ENCODE measurements at places on chromosomes 6 and 20.

DNA sequence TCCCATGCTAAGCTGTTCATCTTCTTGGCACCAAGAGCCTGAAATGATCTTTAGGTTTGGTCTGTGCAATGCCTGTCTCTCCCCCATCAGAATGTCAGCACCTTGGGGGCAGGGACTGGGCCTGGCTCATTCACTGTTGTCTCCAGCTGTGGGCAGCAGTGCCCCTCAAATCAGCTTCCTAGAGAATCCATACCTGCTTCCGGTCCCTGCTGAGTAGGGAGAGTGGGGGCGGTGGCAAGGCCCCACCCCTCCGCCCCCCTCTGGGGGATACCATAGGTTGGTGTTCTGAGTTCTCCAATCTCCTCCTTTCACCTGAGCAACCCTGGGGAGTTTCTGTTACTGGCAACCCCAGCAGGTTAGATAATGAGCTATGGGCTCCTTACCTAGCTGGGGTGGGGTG lies 19.2 kb upstream of the SPDEF start:
- DNase-seq: no peak

GRCh38 chr6:80522576-80522975 lies 416.1 kb downstream of the BCKDHB start:
- no peak for DNase-seq

DNA sequence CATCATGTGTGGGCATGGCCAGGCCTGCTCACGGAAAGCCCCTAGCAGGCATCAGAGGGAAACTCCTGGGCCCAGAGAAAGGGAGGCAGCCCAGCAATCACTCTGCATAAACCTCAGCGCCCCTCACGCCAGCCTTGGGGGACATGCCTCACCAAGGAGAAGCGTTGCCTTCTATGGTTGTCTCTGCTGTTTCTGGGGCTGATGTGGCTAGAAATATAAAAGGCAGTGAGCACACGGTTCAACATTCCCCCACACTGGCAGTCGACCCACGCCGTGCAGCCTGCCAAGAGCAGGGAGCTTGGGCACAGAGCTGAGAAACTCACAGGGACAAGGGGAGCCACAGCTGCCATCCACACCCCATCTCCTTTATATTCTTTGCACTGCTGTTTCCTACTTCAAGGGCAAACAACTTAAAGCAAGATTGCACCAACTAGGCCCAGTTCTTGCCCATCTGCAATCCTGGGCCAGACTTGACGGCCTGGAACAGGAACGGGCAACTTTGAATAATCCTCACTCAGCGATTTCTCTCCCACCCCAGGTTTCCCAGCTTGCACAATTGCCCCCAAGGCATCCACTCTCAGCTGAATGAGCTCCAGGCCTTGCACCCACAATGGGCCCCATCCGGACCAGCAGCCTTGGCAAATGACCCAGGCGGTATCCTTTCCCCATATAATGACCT lies 35.5 kb upstream of the FOXC1 start:
- DNase-seq: no peak

DNA sequence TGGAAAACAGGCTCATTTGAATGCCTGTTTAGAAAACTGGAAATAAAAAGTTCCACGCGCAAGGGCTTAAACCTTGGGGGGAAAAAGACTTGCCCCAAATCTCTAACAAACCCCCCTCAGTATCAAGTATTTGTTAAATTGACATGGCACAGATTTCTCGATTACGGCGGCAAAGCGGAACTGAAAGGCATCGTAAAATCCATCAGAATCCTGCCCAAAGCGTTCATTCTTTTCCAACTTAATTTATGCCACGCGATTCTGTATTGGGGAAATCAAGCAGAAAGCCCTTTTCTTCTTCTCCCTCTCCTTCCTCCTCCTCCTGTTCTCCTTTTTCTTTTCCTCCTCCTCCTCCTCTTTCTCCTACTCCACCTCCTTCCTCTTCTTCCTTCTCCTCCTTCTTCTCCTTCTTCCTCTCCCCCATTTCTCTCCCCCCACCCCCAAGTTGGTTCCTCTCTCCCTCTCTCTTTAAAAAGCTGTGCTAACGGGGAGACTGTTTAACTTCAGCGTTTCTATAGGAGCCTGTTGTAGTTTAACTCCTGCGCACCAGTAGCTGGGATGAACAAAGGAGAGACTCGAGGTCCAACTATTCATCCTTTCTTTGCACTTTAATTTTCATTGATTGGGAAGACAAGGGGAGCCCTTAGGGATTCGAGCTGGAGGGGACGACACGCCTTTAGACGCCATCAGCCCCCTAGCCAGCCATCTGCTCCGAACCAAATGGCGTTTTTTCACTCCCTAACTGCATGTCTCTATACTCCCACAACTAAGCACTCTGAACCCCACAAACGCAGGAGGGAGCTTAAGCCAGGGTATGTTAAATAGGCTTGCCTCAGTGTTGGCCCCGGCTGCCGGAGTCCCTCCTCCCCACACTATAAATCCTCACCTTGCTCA lies 2.7 kb upstream of the DLL1 start:
- no peak for DNase-seq

- no peak for DNase-seq
These were observed 133.0 kb upstream of the TAB2 start for GRCh38 chr6:149184523-149184922.

GRCh38 chr6:26524722-26525370 lies 13.3 kb upstream of the HMGN4 start:
- no peak for DNase-seq

DNA sequence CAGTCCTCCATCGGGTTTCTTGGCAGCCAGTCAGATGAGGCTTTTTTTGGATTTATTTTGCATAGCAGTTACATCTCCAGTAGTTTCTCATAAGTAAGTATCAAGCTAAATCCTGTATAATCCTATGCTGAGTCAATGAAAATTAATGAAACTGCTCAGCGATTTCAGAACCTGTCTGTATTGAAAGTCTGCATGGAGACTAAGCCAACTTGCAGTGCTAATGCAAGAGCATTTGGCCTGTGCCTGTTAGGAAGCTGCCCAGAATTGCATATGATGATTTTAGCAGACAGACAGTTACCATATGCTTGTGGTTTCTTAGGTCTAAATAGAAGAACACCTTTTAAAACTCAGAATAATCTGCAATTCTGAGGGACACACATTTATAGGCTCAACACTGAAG lies 25.2 kb upstream of the LRRN4 start:
- DNase-seq: no peak

- DNase-seq: no peak
These were observed 898.8 kb downstream of the KIF16B start for GRCh38 chr20:15674253-15675060.

DNA sequence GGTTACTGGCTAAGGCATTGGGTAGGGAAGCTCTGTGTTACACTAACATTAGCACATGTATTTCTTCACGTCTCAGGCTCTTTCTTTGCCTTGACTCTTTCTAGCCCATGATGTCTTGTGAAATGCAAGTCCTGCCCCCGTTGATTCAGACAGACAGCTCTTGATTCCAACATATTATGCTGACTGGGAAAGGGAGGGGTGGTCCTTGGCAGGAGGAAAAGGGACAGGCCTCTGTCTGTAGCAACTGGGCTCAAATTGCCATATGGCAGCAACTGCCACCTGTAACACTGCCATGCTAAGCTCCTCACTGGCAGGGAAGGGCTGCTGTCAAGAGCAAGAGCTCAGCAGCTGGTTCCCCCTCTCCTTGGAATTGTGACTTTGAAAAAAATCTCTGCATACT lies 5.7 kb upstream of the KCNK15 start:
- DNase-seq: no peak

GRCh38 chr6:89339565-89339964 lies 13.0 kb downstream of the UBE2J1 start:
- DNase-seq: no peak

GRCh38 chr6:154356690-154357089 lies at the start of gene IPCEF1:
Gene IPCEF1, minus strand, starts transcription at chr6:154356803. Its CDS starts 90,856 bp downstream, at chr6:154265947.
- no peak for DNase-seq

DNA sequence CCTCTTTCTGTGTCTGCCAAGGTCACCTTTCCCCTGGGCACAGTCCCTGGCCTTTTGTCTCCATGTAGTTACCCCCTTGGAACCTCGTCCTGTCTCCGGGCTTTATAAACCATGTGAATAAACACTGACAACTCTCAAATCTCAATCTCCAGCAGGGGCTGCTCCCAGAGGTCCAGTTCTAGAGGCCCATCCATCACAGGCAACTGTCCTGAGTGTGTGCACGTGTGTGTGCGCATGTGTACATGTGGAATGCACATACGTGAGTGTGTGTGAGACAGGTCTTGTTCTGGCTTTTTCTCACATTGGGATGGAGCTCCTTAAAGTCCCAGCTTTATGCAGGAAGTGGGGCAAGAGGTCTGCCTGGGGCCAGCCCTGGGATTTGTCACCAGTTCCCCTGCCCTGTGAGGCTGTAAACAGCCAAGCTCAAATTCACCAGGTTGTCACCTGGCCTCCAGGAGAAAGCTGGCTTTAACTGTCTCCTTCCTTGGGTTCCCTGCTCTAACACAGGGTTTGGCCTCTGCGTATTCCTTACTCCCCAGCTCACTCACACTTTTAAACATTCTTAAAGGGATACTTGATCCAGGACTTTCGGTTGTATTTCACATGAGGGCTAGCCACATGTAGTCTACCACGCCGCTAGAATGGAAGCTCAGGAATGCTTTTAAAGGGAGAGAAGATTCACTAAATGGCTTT lies 42.7 kb downstream of the RAMACL start:
- DNase-seq: no peak

GRCh38 chr6:110755411-110755834 lies 59.8 kb downstream of the CDK19 start:
- no peak for DNase-seq

DNA sequence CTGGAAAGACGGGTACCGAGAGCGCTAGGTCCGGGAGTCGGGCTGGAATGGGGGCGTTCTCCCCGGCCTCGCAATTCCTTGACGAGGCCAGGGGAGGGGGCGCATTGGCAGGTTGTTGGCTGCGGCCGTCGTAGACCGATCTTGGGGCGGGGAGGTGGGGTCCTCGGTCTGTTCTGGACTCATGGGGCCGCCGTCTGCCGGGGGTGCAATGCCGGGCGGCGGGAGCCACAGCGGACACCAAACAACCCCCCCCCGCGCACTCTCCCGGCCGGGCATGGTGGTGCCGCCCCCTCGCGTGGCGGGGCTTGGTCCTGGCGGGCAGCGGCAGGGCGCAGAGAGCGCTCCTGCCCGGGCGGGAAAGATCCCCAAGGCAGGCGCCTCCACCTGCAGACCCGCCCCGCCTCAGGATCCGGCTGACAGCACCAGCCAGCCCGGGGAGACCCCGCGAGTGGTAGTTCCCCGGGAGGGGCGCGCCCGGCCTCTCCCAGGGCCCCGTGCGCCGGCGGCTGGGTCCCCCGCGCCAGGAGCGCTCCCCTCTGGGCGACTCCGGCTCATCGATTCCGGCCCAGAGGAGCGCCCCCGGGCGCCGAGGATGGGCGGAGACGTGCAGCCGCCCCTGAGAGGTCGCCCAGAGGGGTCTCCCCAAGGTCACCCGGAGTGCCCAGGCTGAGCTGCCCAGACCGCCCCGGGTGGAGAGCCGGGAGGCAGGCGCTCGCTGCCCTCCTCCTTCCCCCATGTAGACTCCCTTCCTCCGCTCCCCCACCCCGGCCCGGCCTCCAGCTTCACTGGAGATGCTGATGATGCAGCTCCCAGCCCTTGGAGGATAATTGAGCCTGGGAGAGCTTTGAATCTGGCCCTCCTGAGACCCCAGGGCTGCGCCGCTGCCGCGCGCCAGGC lies 709 bp downstream of the PPP1R16B start:
- DNase-seq: no peak

- no peak for DNase-seq
These were observed 802.1 kb upstream of the FLRT3 start for GRCh38 chr20:15139522-15139921.

GRCh38 chr6:15449011-15449410 lies 203.1 kb downstream of the JARID2 start:
- no peak for DNase-seq

- no peak for DNase-seq
These were observed 277.4 kb upstream of the CNR1 start for GRCh38 chr6:88443554-88443953.

DNA sequence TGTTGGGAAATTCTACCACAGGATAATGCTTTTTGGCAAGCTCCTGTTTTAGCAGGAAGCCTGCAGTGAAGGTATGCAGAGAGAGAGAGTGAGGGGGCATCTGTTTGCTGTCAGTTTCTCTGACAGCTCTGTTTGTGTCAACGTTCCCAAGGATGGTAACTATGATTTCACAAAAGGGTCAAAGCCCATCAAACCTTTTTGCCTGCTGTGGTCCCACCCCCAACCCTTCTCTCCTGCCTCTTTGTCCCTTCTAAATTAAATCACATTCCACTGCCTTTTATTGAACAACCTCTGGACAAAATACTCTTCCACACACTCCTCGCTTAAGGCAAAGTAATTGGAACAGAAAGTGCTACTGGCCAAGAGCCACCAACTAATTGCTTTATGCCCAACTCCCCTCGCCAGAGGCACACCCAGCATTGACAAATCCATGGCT lies 128.3 kb downstream of the TSHZ2 start:
- DNase-seq: no peak

DNA sequence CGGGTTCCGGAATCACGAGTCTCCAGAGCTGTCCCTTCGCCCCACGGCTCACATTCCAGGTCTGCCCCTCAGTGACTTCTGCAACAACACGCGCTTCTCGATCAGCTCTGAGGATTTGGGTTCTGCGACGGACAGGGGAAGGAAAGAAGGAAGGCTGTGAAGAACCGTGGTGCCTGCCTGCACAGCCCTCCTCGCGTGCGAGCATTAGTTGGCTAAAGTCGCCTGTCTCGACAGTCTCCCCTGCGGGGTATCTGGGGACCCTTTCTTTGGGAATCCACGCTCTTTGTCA lies 23.1 kb downstream of the VPS52 start:
- no peak for DNase-seq

GRCh38 chr6:75693534-75693933 lies 55.5 kb upstream of the MYO6 start:
- DNase-seq: no peak

GRCh38 chr6:46293641-46294316 lies 123.0 kb upstream of the ENPP5 start:
- DNase-seq: no peak

GRCh38 chr6:146961831-146962230 lies 242.4 kb upstream of the STXBP5 start:
- DNase-seq: no peak

- DNase-seq: no peak
These were observed 48.5 kb downstream of the BTBD3 start for GRCh38 chr20:11966186-11966585.

GRCh38 chr6:13331516-13332348 lies 3.4 kb upstream of the TBC1D7 start:
- no peak for DNase-seq

DNA sequence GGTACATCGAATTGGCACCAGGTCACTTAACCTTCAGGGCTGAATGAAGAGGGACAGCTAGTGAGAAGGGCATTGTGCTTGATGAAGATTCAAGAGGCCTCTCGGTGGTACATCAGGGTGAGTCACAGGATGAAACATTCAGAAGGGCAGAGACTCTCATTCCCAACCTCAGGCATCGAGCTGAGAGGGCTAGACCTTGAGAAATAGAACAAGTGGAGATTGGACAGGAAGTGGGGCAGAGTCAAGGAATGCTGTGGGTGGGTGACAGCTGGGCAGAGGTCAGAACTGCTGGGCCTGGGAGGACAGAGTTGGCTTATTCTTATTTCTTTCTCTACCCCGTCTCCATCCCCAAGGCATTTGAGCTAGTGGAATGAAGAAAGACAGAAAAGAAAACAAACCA lies 126.0 kb downstream of the SCML4 start:
- no peak for DNase-seq

- no peak for DNase-seq
These were observed 315.2 kb downstream of the ZFAND3 start for GRCh38 chr6:38134704-38135088.

GRCh38 chr20:24473435-24474223 lies 4.2 kb downstream of the SYNDIG1 start:
- DNase-seq: no peak

- DNase-seq: no peak
These were observed 1.0 kb upstream of the HFE start for GRCh38 chr6:26086211-26086610.

Data from Right ventricle myocardium inferior (tissue), 1 donor.